ENCODE measurements at places on chromosomes 1 and 21.

GRCh38 chr1:109649491-109649914, 6.4 kb upstream of the GSTM4 start:
- no peak for DNase-seq

GRCh38 chr1:162552684-162553252, 8.8 kb upstream of the UAP1 start:
- no peak for DNase-seq

- no peak for DNase-seq
Measured at GRCh38 chr21:38140207-38140903, 116.4 kb upstream of the KCNJ15 start.

DNA sequence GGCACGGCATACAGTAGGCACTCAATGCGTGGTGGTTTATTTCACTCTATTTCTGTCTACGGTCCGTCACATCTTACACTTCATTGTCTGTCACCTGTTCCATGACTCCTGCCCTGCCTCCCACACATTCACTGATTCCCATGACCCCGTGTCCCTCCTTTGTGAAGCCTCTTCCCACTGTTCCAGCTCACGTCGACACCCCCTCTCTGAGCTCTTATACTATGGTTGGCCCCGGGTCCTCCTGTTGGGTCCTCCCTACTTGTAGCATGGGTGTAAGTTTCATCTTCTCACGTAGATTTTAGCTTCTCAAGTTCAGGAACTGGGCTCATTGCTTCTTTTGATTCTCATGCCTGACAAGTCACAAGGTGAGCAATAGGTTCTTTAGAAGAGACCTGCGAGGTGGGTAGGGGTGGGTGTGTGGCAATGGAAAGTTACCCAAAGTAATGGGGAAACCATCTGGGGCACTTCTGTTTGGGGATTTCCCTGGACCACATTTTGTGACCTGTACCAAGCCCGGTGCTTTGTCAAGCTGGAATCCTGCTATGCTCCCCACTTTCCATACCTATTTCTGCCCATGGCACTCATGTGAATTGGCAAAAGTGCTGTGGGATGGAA, 22.1 kb upstream of the IL10 start:
- DNase-seq, result no peak

- DNase-seq, result no peak
Measured at GRCh38 chr21:45838634-45839033, 142.9 kb upstream of the COL6A1 start.

- DNase-seq, result no peak
Measured at GRCh38 chr1:112954017-112954650, 1.9 kb downstream of the SLC16A1 start.

DNA sequence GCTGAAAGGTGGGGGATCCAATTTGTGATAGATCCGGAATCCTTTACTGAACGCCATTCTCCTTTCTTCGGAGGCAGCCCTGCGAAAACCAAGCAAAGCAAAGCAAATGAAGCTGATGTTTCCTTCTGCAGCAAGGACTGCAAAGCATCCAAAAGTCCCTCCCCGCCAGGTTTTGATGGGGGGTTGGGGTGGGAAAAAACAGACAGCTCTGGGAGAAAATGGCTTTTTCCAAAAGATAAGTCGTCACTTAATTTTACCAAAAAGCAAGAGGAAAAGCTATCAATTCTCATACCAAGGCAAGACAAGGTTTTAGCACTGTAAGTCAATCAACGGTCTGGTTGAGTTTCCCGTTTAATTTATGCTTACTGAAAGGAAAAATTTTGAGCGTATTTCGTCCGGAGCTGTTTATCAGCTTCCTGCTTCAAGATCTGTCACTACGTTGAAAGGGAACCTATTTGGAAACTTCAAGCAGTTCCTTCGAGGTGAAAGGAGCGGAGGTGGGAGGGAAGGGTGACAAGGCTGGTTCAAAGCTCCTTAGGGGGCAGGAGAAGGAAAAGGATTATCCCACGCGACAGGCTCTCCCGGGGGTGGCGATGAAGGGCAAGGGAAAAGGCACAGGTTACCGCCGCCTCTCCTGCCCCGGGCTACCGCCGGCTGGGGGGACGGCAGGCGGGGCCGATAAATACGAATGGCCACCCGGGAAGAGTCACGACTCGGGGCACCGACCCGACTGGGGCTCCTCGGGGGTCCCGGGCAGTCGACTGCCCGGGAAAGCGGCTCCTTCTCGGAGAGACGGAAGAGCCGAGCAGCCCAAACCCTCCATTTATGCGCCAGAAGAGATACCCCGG, 750 bp downstream of the SYNJ1 start:
- no peak for DNase-seq

DNA sequence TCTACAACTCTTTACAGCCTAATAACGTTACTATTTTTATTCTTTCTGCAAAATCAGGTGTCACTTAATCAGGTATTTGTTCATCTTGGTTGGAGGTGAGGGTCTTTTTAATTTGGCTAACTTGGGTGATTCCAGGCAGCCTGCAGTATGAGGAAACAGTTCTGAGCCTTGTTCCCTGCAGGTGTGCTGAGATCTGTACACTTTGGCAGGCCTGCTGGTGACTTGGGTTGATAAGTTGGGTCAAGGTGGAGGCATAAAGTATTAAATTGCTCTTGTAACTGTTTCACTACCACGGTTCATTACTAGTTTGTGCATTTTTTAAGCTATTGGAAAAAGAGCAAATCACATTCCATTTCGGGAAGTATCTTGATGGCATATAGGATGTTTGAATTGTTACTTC, 10.0 kb downstream of the MAP3K21 start:
- DNase-seq, result no peak

- DNase-seq, result no peak
Measured at GRCh38 chr1:18116777-18117176, 9.2 kb downstream of the IGSF21 start.

- no peak for DNase-seq
Measured at GRCh38 chr1:47562799-47563198, 125.0 kb downstream of the FOXD2 start.

DNA sequence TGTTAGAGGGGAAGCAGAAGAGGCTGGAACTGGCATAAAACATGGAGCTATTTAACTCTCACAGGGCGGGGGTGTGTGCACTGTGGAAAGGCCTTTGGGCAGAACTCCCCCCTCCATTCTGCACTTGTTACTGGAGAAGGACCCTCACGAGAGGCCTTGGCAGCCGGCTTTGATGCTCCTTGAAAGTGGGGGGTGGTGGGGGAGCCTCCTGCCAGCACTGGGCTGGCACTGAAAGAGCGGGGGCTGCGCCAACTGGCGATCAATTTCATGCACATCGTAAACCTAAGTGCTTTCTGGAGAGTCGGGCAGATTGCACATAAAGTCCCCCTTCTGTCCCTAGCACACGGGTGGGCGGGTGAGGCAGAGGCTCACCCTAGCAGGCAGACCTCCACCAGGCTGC, 28.9 kb downstream of the FOXO6 start:
- no peak for DNase-seq

- no peak for DNase-seq
Measured at GRCh38 chr1:71881611-71882010, 400.7 kb downstream of the NEGR1 start.

DNA sequence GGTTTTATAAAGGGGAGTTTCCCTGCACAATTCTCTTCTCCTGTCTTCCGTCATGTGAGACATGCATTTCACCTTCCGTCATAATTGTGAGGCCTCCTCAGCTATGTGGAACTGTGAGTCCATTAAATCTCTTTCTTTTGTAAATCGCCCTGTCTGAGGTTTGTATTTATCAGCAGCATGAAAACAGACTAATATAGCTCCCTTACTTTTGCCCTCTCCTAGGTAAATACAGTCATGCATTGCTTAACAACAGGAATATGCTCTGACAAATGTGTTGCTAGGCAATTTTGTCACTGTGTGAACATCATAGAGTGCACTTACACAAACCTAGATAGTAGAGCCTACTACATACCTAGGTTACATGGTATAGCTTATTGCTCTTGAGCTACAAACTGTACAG, 616.8 kb downstream of the RWDD3 start:
- DNase-seq, result no peak

- no peak for DNase-seq
Measured at GRCh38 chr1:13577846-13578245, 5.8 kb upstream of the PDPN start.

GRCh38 chr1:157937744-157938143, 55.7 kb upstream of the KIRREL1 start:
- no peak for DNase-seq

DNA sequence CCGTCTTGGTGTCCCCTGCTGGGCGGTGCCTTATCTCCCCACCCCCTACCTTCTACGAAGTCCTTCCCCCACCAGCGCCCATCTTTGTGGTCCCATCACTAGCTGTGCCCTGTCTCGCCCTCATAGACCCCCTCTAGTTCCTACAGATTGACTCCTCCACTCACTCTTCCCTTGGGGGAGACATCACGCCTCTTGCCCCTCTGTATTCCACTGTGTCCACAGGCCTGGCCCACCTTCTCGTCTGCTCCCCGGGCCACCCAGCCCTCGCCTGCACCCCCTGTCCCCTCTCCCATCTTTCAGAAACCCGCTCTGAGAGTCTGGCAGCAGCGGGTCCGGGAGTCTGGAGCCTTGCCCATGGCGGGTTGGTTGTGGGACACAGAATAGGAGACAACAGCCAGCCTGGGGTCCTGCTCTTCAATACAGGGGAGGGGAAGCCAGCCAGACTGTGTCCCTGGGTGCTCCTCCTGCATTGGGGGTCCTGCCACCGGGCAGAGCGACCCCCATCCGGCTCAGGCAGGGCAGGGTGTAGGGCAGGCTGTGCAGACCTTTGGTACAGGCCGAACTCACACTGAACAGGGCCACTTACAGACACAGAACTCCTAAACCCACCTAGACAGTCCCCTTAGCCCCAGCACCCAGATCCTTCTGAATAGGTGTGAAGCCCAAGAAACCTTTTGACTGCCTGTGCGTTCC, 1.1 kb downstream of the RNF187 start:
- no peak for DNase-seq

GRCh38 chr1:197783510-197783948, 8.2 kb upstream of the DENND1B start:
- DNase-seq, result no peak

DNA sequence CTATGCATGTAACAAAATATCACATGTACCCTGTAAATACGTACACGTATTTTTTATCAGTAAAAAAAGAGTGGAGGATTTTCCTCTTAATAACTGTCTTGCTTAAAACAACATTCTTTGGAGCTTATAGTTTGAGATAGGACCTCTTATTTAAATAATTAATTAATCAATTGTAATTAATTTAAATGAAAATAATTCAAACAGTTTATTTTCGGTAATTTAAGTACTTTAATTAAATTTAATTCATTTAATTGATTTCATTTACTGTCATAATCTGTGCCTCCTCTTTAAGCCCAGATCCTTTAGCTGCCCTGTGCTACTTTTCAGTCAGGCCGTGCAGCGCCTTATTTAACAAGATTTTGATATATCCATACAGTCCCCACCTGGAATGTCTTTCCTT, 427.0 kb downstream of the HLX start:
- DNase-seq, result no peak

DNA sequence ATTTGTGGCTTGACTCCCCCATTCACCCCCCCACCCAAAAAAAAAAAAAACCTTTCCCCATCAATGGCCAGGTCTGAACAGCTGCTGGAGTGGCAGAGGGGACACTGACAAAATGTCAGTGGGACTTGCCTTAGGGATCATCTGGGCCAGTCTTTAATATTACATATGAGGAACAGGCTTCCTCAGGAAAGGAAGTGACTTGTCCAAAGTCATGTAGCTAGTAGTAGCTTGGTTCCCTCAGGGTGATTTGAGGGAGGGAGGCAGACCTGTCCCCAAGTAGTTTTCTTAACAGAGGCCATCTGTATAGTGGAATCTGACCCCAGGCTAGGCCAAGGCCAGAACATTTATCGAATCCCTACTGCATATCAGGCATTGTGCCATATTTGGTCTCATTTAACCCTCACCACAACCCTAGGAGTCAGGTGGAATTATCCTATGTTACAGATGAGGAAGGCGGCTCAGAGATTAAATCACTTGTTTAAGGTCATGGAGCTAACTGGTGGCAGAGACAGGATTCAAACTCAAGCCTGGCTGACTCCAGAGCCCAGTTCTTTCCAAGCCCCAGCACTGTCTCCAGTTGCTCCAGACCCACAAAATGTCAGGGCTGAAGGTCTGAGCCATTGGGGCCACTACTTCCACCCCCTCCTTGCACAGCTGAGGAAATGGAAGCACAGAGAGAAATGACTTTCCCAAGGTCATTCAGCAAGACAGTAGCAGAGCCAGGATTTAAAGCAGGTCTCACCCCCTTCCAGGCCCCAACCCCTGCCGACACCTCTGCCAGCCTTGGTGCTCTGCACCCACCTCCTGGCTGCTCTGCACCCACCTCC, 10.4 kb downstream of the ZBTB7B start:
- DNase-seq, result no peak

- DNase-seq, result no peak
Measured at GRCh38 chr1:40824591-40825434, 37.4 kb downstream of the CITED4 start.

DNA sequence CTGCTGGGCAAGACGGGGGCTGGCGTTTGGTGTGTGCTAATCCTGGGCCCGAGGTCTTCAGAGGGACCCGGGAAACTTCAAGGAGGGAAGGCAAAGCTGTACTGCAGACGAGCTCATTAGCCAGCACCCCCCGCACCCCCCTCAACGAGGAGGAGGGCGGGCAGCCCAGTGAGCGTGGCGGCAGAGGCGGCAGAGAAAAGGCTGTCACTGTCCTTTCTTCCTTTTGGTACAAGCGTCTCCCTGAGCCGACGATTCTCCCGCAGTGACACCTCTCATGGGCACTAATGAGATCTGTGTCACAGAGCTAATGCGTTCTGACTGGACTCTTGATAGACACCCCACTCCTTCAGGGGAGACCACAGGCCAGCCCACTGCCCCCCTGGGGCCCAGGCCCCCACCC, 29.5 kb downstream of the DMAP1 start:
- DNase-seq, result no peak

DNA sequence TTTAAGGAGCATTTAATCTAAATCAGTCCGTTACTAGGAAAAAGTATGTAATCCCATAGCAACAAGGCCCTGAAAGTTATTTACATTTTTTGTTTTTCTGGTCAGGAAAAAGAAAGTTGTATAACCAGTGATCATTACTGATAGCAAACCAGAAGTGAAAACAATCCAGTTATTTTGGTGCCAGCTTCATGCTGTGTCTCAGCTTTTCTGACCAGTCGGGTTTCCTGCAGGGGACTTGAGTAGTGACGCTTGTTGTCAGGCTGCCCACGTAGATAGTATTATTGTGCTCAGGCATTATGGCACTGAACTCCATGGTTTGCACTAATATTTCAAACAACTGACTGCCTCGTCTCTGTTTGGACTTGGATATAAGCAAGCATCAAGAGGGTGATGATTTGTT, 55.2 kb downstream of the SASS6 start:
- DNase-seq, result no peak

DNA sequence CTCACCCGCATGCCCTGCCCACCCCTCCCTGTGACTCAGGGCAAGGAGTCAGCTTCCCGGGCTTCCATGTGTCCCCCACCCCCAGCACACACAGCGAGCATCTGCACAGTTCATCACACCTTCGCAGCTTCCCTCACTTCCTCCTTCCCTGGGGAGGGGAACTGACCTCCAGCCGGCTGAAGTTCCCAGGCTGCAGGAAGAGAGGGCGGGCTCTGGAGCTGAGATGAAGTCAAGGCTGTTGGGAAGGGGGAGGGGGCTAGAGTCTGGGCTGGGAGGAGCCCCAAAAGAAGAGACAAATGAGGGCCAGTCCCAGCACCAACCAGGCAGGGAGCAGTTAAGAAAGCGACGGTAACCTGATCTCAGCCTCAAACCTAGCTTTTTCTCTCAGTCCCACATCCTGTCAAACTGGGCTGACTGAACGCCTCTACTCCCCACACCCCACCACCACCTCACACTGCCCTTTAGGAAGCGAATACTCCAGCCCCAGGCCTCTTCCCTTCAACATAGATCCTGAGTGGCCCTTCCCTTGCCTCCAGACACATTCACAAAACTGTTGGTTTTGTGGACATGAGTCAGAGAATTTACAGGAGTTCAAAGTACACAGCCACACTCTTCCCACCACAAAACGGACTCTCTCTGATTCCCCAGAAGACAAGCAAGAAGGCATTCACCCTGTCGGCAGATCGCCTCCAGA, 1.8 kb downstream of the RHOC start:
- DNase-seq, result no peak

Data from stimulated activated CD8-positive, alpha-beta memory T cell treated with anti-CD3 and anti-CD28 coated beads, Interleukin-7, amount 100 ng/mL, for 1 hour (primary cell).